Umbilical cord (tissue), 2 donors: ENCODE measurements at places on chromosomes 5 and 9. TPM values are rescaled to one million over a fixed set of nuclear protein-coding genes. Genes with fewer than 3 reads are reported as not detected.

LPAR1 gene
- 78.0 TPM for total RNA-seq

SPINK4 gene
- not detected for total RNA-seq

DNA sequence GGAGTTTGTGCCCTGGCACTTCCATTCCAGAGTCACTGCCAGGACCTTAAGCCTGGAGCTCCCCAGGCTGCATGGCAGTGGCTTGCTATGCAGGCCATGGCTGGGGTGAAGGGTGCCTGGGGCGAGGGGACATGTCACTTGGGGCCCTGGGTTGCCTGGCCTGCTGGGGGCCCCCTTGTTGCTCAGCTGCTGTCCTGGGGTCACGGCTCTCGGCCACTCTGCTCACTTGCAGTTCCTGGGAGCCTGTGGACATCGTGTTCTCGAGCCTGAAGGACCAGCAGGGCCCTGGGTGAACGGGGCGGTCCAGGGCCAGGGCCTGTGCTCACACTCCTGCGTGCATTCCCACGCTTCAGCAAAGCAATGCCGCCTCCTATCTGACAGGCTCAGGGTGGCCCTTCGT is 14.5 kb upstream of the SLC2A6 start:
- no peak for DNase-seq

GABBR2 gene
- 0.24 TPM for total RNA-seq

DNA sequence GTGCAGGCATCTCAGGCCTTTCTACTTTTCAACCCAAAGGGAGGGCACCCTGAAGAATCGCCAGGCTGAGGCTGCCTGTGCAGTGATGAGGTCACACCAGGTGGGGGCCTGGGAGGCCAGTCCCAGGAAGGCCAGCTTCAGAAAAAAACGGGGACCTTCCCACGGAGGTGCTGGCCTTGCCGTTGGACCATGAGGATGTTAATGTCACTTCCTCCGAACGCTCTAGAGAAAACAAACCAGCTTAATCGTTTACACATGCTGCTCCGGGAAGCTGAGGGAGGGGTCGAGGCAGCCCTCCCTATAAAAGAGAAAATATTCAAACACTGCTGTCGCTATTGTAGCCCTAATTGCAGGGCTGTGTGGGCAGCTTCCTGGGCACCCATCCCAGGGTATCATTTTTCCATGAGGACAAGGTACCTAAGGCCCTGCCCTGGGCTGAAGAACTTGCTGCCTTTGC is 27.0 kb downstream of the PTGES start:
- DNase-seq = no peak

GRCh38 chr5:135131801-135132680 is 98.0 kb upstream of the PITX1 start:
- no peak for DNase-seq

DNA sequence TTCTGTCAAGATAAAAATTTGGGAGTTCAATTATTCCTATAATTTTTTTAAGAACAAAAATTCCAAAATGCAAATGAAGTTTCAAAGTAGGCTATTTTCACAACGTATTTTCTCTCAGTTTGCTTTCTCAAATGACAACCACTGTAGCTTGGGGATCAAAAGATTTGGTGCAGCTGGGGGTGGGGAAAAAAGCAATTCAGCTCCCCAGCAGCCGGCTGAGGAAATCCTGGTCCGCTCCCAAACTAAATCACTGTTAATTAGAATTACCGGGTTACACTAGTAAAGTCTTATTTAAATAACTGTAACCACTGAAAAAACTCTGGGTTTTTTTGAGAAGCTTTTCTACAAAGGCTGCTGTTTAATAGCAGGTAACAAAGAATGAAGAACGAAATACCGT is 5.7 kb downstream of the NR6A1 start:
- DNase-seq = no peak

IFNB1 gene
- 5.8 TPM for total RNA-seq

DNA sequence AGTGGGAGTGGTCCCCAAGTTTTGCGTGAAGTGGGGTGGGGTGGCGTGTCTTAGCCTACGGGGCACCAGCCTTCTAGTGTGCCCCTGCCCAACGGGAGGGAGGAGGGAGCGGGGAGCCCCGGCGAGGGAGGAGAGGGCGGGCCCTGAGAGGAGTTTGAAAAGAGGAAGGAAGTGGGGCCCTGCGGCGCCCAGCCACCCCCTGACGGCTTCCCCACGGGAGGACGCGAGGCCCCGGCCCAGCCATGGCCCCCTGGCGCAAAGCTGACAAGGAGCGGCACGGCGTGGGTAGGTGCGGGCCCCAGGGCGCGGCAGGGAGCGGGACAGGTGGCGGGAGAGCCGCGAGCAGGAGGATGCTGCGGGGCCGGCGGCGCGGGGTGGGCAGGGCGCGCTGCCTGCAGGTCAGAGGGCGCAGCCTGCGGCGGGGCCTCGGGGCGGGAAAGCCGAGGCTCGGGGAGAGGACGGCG is at the start of gene DOCK2:
TSS of gene DOCK2 (plus strand) at position 191 of the 464 bp plus-strand sequence. CDS start at position 243, 52 bp downstream.
- DNase-seq = peak; percentile 23
